Psoas muscle (tissue), 8 donors: ENCODE measurements at places on chromosomes 4 and X. TPM values are rescaled to one million over a fixed set of nuclear protein-coding genes. Genes with fewer than 3 reads are reported as not detected.

GABRQ gene
- polyA plus RNA-seq: not detected

GNRHR gene
- not detected for polyA plus RNA-seq

ZGRF1 gene
- 0.96 TPM for polyA plus RNA-seq

DNA sequence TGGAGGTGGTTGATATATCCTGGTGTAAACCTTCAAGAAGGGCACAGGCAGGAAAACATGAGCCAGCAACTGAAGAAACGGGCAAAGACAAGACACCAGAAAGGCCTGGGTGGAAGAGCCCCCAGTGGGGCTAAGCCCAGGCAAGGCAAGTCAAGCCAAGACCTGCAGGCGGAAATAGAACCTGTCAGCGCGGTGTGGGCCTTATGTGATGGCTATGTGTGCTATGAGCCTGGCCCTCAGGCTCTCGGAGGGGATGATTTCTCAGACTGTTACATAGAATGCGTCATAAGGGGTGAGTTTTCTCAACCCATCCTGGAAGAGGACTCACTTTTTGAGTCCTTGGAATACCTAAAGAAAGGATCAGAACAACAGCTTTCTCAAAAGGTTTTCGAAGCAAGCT, 7.2 kb downstream of the ZFP42 start:
- DNase-seq: no peak

DNA sequence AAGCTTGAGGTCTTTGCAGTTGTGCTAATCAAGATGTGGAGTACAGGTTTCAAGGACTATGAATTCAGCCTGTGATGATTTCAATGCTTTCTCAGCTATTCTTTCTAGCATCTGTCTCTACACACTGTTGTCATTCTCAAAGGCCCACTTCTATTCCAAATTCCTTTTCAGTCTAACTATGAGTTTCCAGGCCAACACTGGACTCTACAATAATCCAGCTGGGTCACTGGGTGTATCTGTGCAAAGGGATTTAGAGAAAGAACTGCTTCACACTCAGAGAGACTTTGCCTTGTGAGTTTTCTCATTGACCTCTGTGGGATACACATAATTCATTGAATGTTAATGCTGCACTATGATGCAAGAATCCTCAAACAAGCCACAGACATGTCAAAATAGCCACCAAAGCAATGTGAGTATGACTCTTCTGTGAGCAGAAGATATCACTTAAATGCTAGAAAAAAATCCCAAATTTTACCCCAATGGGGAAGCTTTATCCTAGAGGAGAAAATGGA, 171.8 kb upstream of the CLNK start:
- no peak for DNase-seq

GRCh38 chr4:19478791-19479190, 772.9 kb upstream of the SLIT2 start:
- no peak for DNase-seq

DGAT2L6 gene
- not detected for polyA plus RNA-seq

- DNase-seq: no peak
These were observed 186.3 kb downstream of the MOSPD2 start for GRCh38 chrX:15059474-15059873.

DNA sequence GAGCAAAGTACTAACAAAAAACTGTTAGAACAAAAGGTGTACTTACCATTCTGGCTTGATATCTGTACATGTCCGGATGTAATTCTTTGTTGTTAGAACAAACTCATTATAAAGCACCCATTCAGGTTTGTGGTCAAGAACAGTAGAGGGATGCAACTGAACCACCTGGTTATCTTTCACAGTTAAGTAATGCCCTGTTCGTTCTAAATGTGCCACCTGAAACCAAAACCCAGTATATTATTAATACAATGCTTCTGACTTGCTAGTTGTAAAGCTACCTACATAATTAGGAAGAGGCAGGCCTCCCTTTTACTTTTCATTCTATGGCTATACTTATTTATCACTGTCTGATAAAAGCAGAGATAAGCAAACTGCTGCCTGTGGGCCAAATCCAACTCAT, 54.8 kb downstream of the DHX15 start:
- DNase-seq: no peak

DNA sequence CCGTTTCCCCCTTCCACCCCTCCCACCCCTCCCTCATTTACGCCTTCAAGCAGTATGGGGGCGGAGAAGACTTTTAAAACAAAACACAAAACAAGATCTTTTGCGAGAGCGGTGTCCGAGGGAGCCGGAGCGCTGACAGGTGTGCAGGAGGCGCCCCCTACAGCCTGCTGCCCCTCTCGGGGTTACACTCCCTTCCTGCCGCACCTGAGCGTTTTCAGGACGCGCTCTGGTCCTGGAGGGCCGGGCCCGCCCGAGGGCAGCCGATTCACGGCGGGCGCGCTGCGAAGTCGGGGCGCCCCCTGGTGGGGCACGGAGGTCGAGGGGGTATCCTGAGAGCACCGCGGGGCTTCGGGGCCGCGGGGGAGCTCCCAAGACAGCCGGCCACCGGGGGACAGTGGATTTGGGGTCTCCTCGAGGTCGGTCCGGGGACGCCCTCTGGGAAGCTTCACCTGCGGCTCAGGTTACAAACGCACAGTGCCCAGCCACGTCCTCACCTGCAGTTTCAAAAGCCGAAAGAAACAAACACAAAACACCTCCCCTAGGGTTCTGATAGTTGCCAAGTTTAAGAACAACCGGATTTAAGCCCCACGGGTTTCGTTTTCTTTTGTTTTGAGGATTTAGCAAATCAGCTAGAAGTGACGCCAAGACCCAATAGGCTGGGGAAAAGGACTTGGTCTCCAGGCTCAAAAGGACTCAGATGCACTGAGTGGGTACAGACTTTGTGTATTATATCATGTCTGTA, 8.0 kb upstream of the NEUROG2 start:
- DNase-seq: peak; percentile 76

DNA sequence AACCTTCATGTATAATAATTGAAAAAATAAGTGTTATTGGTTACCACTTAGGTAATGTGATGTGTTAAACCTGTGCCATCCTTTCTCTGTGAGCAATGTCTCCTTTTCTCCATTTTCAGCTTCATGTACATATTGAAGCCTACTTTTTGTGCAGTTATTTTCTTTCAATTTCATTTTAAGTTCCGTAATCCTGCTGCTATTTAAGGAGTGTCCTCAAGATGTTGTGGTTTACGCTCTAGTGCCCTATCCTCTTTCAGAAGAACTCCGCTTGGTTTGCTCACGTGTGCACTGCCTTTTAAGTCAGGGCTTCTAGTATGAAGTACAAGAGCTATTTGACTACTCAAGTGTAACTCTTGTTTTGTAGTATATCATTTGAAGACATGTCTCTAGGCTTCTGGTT, 2253.2 kb upstream of the TENM3 start:
- DNase-seq: no peak

- no peak for DNase-seq
These were observed 458.0 kb upstream of the NWD2 start for GRCh38 chr4:36786519-36786918.

DNA sequence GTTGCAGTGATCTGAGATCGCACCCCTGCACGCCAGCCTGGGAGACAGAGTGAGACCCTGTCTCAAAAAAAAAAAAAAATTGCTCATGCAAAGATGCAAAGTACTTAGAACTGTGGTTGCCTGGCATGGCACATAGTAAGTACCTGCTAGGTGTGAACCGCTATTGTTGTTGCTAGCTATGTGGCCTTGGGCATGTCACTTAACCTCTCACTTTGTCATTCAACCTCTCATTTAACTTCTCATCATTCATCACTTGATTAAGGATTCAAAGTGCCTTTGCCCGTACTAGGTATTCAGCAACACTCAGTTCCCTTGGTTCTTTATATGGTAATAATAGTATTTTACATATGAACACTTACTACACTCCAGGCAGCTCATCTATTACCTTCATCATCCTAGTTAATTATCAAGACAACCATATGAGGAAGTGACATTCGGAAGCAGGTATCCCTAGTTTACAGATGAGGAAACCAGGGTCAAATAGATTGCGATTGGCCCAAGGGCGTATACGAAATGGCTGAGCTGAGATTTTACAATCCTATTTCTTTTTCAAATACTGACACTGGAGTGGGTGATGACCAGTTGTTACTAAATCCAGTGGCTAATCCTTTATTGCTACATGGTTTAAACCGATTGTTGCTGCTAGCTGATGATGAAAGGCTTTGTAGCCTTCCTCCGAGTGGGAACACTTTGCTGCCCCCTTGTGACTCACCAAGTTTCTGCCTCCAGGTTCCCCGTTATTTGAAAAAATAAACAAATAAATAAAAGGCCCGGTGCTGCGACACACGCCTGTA, 28.8 kb upstream of the SOWAHD start:
- DNase-seq: no peak

GPM6B gene
- polyA plus RNA-seq: 1.1 TPM

TCP11X2 gene
- polyA plus RNA-seq: not detected

DNA sequence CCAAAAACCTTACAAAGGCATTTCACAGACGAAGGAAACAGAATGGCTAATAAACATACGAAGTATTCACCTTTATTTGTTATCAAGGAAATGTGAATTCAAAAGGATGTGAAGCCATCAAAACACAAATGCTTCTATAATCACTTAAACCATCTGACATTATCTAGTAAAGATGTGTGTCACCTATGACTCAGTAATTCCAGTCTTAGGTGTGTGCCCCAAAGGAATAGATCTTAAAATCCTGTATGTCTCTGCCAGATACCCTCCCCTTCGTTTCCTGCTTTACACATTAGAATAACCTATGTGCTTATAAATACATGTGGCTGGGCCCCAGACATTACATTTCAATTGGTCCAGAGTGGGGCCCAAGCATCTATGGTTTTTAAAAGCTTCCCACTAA, 41.8 kb upstream of the CEP135 start:
- DNase-seq: no peak

FOXP3 gene
- polyA plus RNA-seq: not detected

SOX3 gene
- 0.03 TPM for polyA plus RNA-seq

DNA sequence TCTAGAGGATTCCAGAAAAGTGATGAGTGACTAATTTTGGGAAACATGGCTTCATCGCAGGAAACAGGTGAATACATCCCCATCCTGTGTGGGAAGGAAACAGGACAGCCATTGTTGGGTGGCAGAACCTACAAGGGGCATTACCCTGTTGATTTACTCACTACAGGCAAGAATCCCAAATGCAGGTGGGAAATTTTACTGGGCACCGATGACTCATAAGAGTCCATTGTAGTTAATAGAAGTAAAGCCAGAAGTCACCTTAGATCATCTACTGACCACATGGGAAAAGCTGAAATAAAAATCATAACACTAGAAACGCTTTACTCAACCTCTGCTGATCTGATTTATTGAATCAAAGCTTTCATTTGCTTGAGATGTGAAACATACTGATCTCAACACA, 136.4 kb downstream of the TRIML1 start:
- no peak for DNase-seq

MXRA5 gene
- polyA plus RNA-seq: 0.03 TPM

TMLHE gene
- polyA plus RNA-seq: 22.6 TPM

BEX5 gene
- polyA plus RNA-seq: 0.09 TPM

GRCh38 chr4:74962584-74962983, 29.7 kb downstream of the PARM1 start:
- no peak for DNase-seq

- DNase-seq: no peak
These were observed 89.9 kb downstream of the CFAP299 start for GRCh38 chr4:80425124-80426100.

- no peak for DNase-seq
These were observed 35.5 kb upstream of the ADH4 start for GRCh38 chr4:99179626-99180025.
